Upper lobe of left lung (tissue), 6 donors: ENCODE measurements at places on chromosomes 11 and 22. TPM values are rescaled to one million over a fixed set of nuclear protein-coding genes. Genes with fewer than 3 reads are reported as not detected.

SLC17A6 gene
- total RNA-seq: not detected

KRTAP5-2 gene
- not detected for total RNA-seq

GRCh38 chr11:13668957-13669521 is 571 bp downstream of the FAR1 start:
- DNase-seq: no peak

- DNase-seq: peak; percentile 61
Measured at GRCh38 chr11:34495239-34495723, 18.3 kb downstream of the ELF5 start.
